Panc1 (cell line): ENCODE measurements at places on chromosomes 3 and 15.

- DNase-seq: no peak
These were observed 459.9 kb downstream of the RAP2B start for GRCh38 chr3:153621953-153622352.

DNA sequence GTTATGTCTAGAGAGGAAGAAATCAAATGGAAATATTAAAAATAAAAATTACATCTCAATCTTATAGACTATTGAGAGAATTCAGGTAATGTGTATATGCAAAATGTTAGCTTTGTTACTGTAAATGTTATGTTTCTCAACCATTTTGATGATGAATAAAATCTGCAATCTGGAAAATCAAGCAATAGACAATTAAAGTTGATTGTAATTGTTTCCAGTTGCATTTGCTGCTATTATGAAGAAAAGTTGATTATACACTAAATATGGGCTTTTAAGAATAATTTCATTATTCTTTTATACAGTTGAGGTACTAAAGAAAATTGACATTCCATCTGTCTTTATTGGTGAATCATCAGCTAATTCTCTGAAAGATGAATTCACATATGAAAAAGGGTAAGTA, 68.9 kb downstream of the PFN2 start:
- DNase-seq: no peak

DNA sequence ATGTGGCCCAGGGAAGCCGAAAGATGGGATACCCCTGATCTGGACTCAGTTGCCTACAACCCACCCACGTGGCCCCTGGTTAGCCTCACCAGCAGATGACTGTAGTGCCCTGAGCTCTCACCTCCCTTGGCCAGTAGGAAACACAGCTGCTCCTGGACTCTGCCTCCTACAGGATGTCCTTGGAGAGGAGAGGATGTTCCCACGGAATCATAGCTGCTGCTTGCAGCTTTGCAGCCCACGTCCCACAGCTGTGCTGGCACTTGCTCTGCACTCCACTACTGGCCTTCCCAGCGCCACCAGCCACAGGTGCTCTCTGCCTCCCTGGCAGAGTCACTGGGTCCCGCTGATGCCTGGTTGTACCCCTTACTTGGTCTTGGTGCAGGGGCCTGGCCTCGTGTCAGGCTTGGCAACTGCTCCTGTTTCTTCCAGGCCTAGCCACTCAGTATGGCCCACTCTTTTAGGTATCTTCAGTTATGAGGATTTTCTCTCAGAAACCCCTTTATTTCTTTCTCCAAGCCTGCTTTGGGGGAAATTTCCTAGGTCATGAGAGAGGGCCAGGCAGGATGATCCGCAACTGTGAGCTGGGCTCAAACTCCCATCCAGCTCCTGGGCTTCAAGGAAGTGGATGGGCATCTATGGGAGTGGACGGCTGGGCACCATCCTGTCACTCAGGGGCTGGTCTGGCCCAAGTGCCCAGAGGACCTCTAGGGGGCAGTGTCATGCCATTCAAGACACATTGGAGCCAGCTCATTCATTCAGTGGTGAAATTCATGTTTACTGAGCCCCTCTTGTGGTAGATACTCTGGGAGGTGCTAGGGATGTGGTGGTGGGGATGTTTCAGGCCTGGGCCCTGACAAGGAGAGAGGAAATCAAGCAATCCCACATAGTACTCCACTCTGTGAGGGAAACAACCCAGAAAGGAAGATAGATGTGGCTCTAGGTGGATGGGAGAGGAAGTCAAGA, 16.2 kb upstream of the VILL start:
- DNase-seq: peak; percentile 32

DNA sequence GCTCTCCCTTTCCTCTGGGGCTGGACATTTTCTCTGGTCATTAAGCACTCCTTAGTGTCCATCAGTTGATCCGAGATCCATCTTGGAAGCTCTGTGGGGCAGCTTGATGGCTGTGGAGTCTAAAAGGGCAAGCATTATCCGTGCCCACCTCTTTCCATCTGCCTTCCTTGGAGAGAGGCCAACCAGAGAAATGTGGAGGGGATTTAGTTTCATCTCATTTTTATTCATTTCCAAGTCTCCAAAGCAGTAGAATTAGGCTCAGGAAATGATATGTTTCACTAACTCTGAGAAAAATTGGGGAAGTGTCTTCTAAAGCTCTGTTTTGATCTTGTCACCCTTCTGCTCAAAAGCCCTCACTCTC, 95.9 kb upstream of the KLHL25 start:
- DNase-seq: no peak

GRCh38 chr3:37466660-37467359, 292.4 kb upstream of the LRRFIP2 start:
- no peak for DNase-seq

GRCh38 chr15:67924359-67924974, 84.6 kb upstream of the RNU6-1 start:
- DNase-seq: no peak

- no peak for DNase-seq
These were observed 24.7 kb downstream of the CEMIP start for GRCh38 chr15:80803580-80804525.

DNA sequence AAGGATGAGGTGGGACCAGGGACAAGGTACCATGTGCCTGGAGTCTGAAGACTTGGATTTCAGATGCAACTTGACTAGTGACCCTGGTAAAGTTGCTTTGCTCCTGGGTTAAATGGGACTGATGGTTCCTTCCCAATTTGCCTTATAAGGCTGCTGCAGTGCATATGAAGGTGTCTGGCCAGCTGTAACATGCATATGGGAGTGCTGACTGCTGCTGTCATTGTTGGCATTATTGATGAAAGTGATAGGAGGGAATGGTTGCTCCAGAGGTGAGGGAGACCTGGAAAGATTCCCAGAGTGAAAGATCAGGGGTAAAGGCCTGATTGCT, 20.5 kb downstream of the CYP8B1 start:
- DNase-seq: no peak

DNA sequence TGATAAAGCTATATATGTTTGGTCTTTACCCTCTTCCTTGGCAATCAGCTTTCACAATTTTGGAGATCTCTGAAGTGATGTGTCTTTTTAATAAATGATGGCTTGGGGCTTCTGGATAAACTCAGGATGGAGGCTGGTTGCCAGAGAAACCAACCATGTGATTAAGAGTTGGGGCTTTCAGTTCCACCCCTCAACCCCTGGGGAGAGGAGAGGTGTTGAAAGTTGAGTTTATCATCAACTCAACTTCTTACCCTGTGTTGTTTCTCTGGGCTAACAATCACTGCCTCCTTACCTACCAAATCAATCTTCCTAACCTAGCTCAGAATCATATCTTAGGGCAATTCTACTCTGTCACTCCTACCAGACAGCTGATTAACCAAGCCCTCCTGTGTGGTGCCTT, 735.8 kb downstream of the ZPLD1 start:
- no peak for DNase-seq

DNA sequence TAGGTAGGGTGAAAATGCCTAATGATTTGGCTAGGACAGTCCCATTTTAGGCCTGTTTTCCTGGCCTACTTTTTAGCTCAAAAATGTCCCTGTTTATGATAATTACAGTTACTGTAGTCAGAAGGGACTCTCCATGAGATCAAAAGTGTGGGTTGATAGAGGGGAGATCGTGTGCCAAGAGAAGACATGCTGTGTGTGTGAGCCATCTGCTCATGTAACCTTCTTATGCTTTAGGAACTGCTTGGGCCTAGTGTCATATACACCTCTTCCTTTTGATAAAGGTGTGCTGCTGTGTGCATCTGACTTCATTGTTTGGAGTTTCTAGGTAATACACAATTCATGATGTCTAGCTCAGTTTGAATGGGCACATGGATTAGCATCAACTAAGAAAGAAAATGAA, 786.5 kb downstream of the PDCD6IP start:
- no peak for DNase-seq

GRCh38 chr3:69174871-69175737, 52.7 kb upstream of the LMOD3 start:
- no peak for DNase-seq

DNA sequence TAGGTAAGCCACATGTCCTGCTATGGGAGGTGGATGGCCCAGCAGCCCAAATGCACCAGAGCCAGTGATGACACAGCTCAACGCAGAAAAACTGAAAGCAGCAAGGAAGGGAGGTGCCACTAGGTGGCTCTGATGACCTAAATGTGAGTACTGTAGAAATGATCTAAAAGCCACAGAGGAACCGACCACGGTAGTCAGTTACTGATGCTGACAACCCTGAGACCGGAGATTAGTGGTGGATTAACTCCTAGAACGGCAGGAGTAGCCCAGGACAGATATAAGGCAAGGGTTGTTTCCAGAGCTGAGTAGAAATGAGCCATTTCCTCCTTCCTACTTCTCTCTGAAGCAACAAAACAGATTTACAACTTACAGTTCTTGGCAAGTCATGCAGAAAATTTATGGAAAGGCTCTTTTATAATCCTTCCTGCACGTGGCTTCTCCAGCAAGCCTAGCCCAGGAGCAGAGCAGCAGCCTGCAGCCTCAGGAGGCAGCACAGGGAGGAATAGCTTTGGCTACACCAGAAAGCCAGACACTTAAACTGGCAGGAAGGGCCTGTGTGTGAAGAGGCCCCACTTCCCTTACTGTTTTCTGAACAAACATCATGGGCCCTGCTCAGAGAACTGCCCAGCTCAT, 13.1 kb downstream of the FBXL22 start:
- peak; percentile 64 for DNase-seq

- no peak for DNase-seq
These were observed 22.3 kb upstream of the C2CD4B start for GRCh38 chr15:62187425-62187824.

GRCh38 chr3:115833074-115833473, 209.8 kb downstream of the GAP43 start:
- no peak for DNase-seq

- no peak for DNase-seq
These were observed 221.9 kb upstream of the LRIG1 start for GRCh38 chr3:66722675-66723074.

GRCh38 chr15:39075311-39075710, 505.6 kb upstream of the THBS1 start:
- DNase-seq: no peak
